Stimulated activated naive CD4-positive, alpha-beta T cell treated with Interleukin-2 at 50 U/mL for 16 hours (primary cell): ENCODE measurements at places on chromosomes 1 and 21.

GRCh38 chr21:36477559-36477958 is 2.4 kb downstream of the CLDN14 start:
- no peak for DNase-seq

GRCh38 chr1:47442842-47443529 is 5.1 kb downstream of the FOXD2 start:
- no peak for DNase-seq

DNA sequence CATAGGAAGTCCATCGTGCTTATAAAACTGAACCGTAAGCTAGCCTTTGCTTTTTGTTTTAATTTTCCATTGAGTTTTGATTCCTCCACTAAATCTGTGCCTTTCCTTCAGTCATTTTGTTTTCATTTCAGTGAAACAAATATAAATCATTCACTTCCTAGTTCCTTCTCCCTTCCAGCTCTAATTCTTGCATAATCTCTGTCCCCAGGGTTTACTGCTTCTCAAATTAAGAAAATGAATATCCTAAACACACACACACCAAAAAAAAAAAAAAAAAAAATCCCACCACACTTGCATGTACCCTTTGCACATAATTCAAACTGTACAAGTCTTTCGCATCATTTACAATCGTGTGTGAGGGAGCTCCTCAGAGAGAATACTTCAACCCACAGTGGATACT is 6.8 kb downstream of the KCNH1 start:
- DNase-seq = no peak

DNA sequence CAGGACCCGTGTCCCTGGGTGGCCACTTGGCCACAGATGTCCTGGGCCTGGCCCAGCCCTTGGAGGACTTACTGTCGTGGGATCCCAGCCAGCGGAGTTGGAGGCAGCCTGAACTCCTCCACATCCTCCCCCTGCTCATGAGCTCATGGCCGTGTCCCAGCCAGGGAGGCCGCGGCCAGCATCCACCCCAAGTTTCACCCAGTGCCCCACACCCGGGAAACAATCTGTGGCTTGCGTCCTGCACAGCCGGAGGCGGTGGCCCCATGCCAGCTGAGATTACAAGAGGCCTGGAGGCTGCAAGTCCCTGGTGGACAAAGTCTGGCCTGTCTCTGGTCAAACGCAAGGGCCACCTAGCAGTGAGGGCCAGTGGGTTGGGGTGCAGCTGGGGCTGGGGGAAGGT is 27.5 kb upstream of the TMEM52 start:
- DNase-seq = no peak
